ENCODE measurements at places on chromosomes 5 and 9. TPM values are rescaled to one million over a fixed set of nuclear protein-coding genes. Genes with fewer than 3 reads are reported as not detected.

Gene SLCO6A1
- not detected for total RNA-seq

Gene QRFP
- total RNA-seq, result not detected

Gene PARP8
- total RNA-seq, result 0.65 TPM

Gene GARIN3
- total RNA-seq, result not detected

Gene MARCHF11
- total RNA-seq, result not detected

Gene RBM22
- total RNA-seq, result 38.2 TPM
